ENCODE measurements at places on chromosomes 6 and 20.

- DNase-seq: no peak
Measured at GRCh38 chr6:87264481-87264880, 57.9 kb upstream of the SMIM8 start.

DNA sequence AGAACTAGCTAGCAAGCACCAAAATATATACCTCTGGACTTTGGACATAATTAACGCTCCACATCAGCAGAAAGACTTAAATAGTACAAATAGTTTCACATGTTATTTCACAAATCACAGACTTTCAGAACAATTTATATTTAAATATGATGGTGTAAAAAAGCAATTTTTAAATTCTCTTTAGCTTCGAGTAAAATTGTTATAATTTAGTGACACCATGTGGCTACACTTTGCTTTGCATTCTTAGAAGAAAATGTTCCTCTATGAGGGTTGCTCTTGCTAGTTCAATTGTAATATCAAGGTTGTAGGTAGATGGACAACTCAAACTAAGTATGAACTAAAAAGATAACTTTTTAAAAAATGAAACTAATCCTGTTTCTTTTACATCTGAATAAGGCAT lies 69.0 kb downstream of the BTBD9 start:
- DNase-seq: peak; percentile 15

GRCh38 chr20:1897541-1897940 lies 2.3 kb downstream of the SIRPA start:
- DNase-seq: no peak

- no peak for DNase-seq
Measured at GRCh38 chr20:62427172-62428001, at the start of gene RBBP8NL. RBBP8NL (minus strand) TSS chr20:62427539; CDS start chr20:62419647, 7,892 bp downstream.

- no peak for DNase-seq
Measured at GRCh38 chr6:122631571-122632249, 21.5 kb downstream of the PKIB start.

- no peak for DNase-seq
Measured at GRCh38 chr6:113820761-113821160, 36.4 kb upstream of the MARCKS start.

DNA sequence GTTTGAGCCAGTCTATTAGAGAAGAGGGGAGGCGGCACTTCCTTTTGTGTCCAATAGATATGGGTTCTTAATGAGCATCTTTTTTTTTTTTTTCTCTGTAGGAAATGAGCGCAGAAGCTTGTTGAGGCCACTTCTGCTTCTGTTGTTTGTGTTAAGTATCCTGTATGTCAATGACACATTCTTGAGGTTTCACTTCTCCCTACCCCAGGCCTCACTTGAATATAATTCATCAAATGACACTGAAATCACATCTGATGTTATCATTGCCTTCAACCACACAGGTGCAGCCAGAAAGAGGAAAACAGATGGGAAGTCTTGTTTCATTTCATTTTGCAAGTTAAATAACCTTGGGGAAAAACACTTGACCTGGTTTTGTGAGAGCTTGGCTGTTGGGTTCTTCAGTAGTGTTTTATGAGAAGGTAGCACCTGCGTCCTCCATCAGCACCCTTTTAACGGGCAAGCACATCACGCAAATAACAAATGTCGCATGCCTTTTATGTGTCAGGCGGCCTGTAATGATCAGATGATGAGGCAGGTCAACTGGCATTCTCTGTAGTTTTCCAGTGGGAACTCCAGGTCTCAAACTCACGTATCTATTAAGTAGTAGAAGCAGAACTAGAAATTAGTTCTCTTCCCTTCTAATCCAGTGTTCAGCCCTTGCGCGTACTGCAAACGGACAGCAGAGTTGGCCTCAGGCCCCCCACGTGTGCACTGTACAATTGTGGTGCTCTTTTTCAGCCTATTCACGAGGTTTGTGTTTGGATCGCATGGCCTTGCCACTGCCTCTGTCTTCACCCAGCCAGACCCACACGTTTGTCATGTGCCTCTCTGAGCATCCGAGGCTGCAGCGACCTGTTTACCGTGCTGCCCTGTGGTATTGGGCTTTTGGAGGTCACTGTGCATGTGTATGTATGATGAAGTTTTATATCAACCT lies 23.5 kb downstream of the PLEKHG1 start:
- no peak for DNase-seq

DNA sequence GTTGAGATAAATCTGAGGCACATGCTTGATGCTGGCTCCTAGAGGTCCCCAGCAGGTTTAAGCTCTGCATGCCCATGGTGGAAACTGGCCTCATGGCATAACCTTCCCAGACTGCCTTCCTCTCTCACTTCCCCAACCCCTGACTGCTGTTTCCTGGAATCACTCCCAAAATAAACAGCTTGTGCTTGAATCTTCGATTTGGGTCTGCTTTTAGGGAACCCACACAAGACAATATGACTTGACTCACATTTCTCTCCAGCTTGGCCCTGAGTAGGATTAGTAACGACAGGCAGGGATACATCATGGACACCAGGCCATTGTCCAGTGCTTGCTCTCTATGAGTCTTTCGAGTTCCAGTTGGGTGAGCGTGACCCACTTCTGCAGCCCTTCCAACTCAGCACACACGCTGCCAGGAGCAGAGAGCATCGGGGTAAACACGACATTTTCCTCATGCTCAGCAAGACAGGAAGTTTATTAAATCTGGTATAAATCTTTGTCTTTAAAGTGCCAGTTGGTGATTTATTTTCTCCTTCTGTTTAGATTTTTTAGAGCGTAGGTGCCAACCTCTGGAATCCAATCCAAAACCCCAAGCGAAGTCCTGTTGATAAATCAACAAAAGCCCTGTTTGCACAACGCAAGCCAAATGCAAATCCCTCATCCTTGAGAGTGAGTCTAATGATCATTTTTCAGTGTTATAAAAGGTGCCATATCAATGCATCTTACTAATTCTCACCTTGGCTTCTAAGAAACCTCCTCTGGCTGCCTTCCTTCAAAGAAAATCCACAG lies 135.0 kb downstream of the FOXA2 start:
- peak; percentile 62 for DNase-seq

DNA sequence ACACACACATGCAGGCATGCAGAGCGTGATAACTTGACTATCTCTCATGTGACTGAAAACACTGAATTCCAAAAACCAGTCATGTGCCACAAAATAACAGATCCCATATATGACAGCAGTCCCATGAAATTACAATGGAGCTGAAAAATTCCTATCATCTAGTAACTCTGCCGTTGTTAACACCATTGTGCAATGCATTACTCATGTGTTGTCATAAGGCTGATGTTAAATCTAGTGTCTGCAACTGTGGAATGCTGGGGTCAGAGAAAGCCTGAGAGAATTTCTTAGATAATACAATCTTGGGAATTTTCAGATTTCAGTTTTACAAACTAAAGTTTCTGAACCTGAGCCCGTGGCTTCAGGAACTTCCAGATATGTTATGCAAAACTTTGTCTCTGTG lies 70.2 kb downstream of the LYRM4 start:
- peak; percentile 93 for DNase-seq

GRCh38 chr6:16267428-16268263 lies 29.3 kb downstream of the GMPR start:
- DNase-seq: peak; percentile 10

DNA sequence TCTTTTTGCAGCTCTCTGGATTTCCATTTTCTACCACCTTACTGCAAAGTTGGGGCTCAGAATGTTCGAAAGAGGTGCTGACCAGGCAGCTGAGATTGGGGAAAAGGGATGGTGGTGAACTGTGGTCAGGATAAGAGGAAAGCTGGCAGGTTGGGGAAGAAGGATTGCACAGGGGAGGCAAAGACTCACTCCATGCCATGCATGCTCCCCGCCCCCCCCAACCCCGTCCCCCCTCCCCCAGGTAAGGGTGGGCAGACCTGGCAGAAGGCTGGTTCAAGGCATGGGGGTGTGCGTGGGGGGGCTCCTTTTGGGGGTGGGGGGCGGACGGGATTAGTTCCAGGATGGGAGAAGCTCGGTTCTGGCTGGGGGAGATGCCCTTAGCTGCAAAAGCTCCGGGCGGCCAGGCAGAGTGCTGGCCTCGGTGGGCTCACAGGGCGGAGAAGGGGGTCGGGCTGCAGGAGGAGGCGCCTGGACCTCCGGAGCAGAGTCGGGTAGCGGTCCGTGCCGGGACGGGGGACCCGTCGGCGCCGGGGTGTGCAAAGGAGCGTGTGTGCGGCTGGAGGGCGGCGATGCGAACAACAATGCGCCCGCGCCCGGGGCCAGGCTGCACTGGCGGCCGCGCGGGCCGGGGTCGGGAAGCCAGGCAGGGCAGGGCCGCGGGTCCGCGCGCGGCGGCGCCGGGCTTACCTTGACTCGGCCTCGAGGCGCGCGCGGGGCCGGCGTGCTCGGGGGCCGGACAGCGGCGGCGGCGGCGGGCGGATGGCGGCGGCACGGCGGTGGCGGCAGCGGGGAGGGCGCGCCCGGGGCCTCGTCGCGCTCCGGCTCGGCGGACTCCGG lies 880 bp downstream of the ADNP start:
- DNase-seq: no peak

DNA sequence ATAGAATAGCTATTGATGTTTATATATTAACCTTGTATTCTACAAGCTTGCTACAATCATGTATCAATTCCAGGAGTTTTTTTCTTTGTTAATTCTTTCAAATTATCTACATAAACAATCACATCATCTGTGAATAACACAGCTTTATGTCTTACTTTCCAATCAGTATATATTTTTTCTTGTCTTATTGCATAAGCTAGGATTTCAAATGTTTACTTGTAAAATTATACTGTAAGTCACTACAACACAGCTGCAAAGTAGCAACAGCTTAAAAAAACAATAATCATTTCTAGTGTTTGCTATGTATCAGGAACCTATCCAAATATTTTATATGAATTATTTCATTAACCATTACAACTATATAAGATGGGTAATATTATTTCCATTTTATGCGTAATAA lies 270.4 kb downstream of the KIF16B start:
- DNase-seq: no peak

DNA sequence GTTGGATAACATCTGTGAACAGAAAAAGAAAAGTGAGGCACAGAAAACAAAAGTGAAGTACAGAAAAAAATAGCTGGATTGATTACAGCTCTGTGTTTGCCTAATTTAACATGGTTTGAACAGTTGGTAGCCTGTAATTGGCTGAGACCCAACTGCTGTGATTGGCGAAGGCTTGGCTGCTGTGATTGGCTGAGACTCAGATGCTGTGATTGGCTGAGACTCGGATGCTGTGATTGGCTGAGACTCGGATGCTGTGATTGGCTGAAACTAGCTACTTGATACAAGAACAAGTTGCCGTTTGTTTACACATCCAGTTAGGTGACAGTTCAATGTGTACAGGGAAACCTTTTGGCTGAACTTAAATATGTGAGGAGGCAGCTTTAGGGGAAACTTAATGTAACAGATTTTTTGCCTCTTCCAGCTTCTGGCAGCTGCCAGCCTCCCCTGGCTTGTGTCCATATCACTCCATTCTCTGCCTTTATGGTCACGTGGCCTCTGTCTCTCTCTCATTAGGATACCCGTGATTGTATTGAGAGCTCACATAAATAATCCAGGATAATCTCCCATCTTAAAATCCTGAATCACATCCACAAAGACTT lies 223.4 kb upstream of the FOXA2 start:
- DNase-seq: no peak

DNA sequence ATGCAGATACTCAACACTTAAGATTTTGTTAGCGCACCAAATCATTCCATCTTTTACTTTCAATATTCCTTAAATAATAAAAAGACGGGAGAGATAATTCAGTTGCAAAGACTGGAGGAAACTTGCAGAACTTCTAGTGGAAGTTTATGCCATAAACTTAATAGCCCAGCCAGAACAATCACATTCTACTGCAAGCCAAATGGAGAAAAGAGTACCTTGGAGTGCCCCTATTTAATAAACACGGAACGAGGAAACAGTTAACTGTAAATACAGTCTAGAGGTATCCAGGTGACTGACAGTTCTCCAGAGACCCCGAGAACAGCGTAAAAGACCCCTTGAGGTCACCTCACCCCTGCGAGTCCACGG lies 635 bp downstream of the SLC35B3 start:
- DNase-seq: peak; percentile 50

- no peak for DNase-seq
Measured at GRCh38 chr6:117629119-117629660, 26.9 kb upstream of the GOPC start.

All from kidney glomerular epithelial cell (primary cell).